ENCODE measurements at places on chromosomes 13 and 19. TPM values are rescaled to one million over a fixed set of nuclear protein-coding genes. Genes with fewer than 3 reads are reported as not detected.

DNA sequence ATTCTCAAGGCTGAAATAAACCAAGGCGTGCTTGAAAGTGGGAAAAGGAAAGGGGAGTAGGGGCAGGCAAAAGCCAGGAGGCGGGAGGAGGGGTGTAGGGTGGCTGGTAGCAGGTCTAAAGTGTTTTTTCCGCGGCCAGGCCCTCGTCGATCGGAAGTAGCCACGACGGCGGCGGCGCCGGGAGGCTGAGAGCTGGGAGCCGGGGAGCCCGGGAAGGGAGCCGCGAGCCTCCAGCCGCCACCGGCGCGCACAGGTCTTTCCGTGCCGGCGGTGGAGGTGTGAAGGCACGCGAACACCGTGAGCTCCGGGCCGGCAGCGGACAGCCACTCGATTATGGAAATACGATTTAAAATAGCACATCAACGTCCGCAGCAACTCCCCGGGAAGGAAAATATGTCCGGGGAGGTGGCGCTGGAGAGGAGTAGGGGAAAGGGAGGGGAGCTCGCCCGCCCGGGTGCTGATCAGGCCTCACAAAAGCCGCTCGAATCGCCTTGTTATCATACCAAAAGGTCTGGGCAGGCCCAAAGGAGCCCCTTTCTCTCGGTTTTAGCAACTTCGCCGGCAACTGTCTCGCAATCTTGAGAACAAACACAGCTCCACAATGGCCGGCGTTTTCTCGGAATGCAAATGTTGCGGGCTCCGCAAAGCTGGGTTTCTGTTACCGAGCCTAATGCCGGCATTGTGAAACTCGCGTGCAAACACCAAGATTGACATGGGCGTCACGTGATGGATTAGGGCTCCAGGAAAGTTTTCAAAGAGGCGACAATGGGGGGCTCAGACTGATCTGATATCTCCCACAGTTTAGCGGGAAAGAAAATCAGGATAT is 2.9 kb upstream of the PCDH8 start:
- peak overlapping the region; percentile 58 for H3K4me3 ChIP-seq
- H3K36me3 ChIP-seq, result no peaks in the 10 kb centered on the region
- H3K27me3 ChIP-seq, result peaks cover 35% of the 10 kb centered on the region
- DNase-seq, result no peak

CCNA1 gene
- 0.26 TPM for total RNA-seq

DNA sequence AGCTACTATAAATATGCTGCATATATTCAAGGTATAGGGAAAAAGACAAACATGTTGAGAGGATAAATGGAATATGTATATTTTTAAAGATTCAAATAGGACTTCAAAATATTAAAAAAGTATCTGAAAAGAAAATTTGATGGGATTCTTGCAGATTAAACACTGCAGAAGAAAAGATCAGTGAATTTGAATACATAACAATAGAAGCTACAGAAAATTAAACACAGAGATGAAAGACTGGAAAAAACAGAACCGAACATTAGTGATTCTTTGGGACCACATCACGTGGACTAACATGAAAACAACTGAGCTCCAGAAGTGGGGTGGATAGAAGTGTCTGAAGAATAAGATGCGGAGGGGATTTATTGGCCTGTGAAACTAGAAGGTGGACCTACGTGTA is 217.2 kb downstream of the RFC3 start:
- H3K27ac ChIP-seq, result no peak overlapping the region
- H3K36me3 ChIP-seq, result no peaks in the 10 kb centered on the region
- DNase-seq, result no peak
- H3K4me3 ChIP-seq, result no peak overlapping the region
- H3K4me1 ChIP-seq, result no peaks in the 10 kb centered on the region
- H3K27me3 ChIP-seq, result no peaks in the 10 kb centered on the region

GRCh38 chr13:91922969-91923592 is 524.7 kb downstream of the GPC5 start:
- H3K36me3 ChIP-seq, result no peaks in the 10 kb centered on the region
- H3K4me3 ChIP-seq, result no peak overlapping the region
- no peaks in the 10 kb centered on the region for H3K27me3 ChIP-seq
- no peaks in the 10 kb centered on the region for H3K4me1 ChIP-seq
- no peak for DNase-seq

- H3K4me1 ChIP-seq, result peaks cover 29% of the 10 kb centered on the region
- DNase-seq, result peak; percentile 81
- no peak overlapping the region for H3K27ac ChIP-seq
These were observed 187.6 kb downstream of the TUBA3C start for GRCh38 chr13:18993884-18994660.

GRCh38 chr13:111917086-111917485 is 149.9 kb upstream of the SOX1 start:
- no peak for DNase-seq
- H3K36me3 ChIP-seq, result no peaks in the 10 kb centered on the region
- no peak overlapping the region for H3K4me3 ChIP-seq
- no peaks in the 10 kb centered on the region for H3K4me1 ChIP-seq
- H3K27me3 ChIP-seq, result no peaks in the 10 kb centered on the region
- no peak overlapping the region for H3K27ac ChIP-seq

GRCh38 chr19:2528675-2529101 is 52.8 kb downstream of the GADD45B start:
- no peak overlapping the region for H3K27ac ChIP-seq
- H3K4me1 ChIP-seq, result peaks cover 31% of the 10 kb centered on the region
- no peaks in the 10 kb centered on the region for H3K36me3 ChIP-seq
- no peaks in the 10 kb centered on the region for H3K27me3 ChIP-seq
- no peak overlapping the region for H3K4me3 ChIP-seq

KLK14 gene
- total RNA-seq, result not detected

DNA sequence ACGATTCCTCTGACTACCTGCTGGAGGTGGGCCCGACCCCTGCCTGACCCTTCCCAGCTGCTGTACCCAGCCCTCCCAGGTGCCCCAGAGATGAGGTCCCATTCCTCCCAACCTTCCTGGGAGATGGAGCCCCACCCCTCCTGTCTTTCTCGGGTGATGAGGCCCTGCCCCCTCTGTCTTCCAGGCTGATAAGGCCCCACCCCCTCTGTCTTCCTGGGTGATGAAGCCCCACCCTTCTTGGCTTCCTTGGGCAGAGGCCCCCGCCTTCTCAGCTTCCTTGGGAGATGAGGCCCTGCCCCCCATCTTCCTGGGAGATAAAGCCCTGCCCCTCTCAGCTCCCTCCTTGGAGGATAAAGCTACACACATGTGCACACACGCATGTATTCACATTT is 47.9 kb downstream of the CERS4 start:
- no peak for DNase-seq
- no peak overlapping the region for H3K4me3 ChIP-seq
- no peaks in the 10 kb centered on the region for H3K27me3 ChIP-seq
- no peak overlapping the region for H3K27ac ChIP-seq
- H3K36me3 ChIP-seq, result peaks cover 61% of the 10 kb centered on the region
- peaks cover 11% of the 10 kb centered on the region for H3K4me1 ChIP-seq
